ENCODE measurements at places on chromosomes 16 and 17. TPM values are rescaled to one million over a fixed set of nuclear protein-coding genes. Genes with fewer than 3 reads are reported as not detected.

DNA sequence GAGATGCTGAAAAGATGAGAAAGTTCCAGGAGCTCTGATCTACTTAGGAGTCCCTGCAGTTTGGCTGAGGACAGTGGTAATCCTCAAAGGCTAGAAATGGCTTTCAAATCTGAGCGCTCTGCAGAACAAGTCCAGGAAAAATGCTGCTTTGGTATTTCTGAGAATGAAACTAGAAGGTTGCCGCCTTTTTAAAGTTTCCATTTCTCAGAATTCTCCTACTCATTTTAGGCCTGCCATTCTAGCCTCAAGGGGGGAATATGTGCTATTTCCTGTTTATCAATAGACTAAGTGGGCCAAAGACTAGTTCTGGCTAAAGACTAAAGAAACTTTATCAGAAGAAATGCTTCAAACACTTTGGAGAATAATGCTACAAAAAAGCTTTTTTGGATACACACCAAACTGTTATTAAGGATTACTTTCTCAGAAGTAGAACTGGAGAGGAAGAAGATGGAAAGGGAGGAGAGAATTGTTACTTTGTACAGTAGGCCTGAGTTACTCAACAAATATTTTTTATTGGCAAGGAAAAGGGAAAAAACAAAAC is at the start of gene SLFN12L:
TSS of gene SLFN12L (minus strand) at position 78 of the 541 bp plus-strand sequence. CDS start 15,314 bp downstream, outside the sequence.
- no peak for DNase-seq

- no peak for DNase-seq
Observed at GRCh38 chr16:22663389-22664064, 150.4 kb upstream of the HS3ST2 start.

The TMEM132E gene
- total RNA-seq: not detected

DNA sequence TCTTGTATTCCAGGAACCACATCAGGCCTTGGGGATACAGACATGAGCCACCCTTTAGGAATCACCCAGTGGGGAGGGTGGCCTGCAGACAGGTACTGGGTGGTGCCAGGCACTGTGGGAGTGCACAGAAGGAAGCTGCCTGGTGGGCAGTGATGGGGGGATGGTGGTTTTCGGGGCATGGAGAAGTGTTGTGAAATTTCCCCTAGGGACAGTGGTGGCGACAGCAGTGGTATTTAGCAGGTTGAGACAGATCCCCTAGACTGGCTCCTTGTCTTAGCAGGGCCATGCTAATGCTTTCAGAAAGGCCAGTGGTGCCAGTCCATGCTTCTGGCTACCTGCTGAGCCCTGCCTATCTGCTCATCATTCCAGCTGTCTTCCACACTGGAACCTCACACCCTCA is 129.6 kb downstream of the SPACA3 start:
- no peak for DNase-seq

DNA sequence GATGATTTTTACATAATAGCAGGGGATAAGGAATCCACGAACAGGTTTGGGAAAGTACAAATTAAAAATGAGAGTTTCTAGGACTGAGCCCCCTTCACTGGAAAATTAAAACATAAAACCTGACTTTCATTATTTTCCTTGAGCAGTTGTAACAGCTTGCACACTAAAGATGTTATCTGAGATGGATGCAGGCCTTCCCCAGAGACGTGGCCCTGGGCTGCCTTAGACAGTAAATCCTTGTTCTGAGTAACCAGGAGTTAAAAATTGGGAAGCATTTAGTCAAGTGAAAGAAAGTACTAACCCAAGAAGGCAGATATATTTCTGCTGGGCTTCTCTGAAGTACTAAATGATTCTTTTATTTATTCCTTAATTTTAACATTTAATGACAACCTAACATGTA is 432.2 kb upstream of the KIF2B start:
- DNase-seq: no peak
